ENCODE measurements at places on chromosomes 2 and 18. TPM values are rescaled to one million over a fixed set of nuclear protein-coding genes. Genes with fewer than 3 reads are reported as not detected.

The TEKT4 gene
- total RNA-seq: 0.30 TPM

The ARHGAP28 gene
- 19.2 TPM for total RNA-seq

The GALR1 gene
- 0.12 TPM for total RNA-seq

The IL18R1 gene
- total RNA-seq: 0.83 TPM

The L3MBTL4 gene
- 26.8 TPM for total RNA-seq

The EVX2 gene
- not detected for total RNA-seq

The LYG1 gene
- total RNA-seq: 0.99 TPM

The ACAA2 gene
- total RNA-seq: 43.1 TPM

The ABCB11 gene
- total RNA-seq: under 0.01 TPM

GRCh38 chr2:144377914-144378313 lies 142.0 kb downstream of the ZEB2 start:
- DNase-seq: no peak

GRCh38 chr2:102101849-102102635 lies 40.5 kb upstream of the IL1R1 start:
- DNase-seq: no peak

GRCh38 chr18:54032412-54032811 lies 192.1 kb downstream of the MBD2 start:
- no peak for DNase-seq

DNA sequence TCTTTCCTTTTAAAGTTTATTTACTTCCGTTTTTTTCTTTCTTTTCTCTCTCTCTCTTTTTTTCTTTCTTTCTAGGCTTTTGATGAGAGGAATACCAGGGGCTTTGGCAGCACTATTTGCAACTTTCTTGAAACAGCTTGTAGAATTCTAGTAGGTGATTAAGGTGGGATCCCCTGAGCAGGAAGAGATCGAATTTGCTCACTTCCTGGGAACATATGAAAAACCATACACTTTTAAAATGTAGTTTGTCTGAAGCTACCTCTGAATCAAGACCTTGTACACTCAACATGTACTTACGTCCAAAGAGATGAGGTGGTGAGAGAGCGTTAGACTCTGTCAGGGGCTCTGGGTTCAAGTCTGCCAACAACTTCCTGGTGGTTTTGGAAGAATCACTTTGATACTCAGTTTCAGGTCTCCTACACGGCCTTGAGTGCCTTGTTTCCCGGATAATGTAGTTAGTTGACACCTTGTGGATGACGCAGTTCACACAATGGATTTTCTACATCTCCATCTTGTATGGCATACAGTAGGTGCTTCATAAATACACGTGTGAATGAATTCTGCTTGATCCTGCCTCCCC lies 229.1 kb downstream of the MYCN start:
- DNase-seq: no peak

- DNase-seq: no peak
Measured at GRCh38 chr2:189312643-189313042, 128.6 kb upstream of the WDR75 start.

GRCh38 chr2:53913721-53914120 lies 54.0 kb upstream of the GPR75 start:
- no peak for DNase-seq

- no peak for DNase-seq
Measured at GRCh38 chr18:58501066-58501896, 127.6 kb downstream of the ALPK2 start.

DNA sequence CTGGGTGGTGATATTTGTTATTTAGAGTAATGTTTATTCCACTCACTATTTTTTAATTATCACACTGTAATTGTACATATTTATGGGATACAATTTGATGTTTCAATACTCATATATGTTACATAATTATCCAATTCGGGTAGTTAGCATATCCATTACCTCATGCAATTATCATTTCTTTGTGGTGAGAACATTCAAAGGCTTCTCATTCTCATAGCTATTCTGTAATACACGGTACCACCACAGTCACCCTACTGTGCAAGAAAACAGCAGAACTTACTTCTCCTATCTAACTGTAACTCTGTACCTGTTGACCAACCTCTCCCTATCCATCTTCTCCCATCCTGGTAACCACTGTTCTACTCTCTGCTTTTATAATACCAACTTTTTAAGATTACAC lies 4.6 kb downstream of the TBC1D8 start:
- no peak for DNase-seq

- DNase-seq: no peak
Measured at GRCh38 chr2:28484835-28485234, 11.0 kb upstream of the PLB1 start.

GRCh38 chr2:72153026-72153791 lies 5.5 kb upstream of the CYP26B1 start:
- DNase-seq: no peak

- no peak for DNase-seq
Measured at GRCh38 chr18:13914756-13915155, 580 bp downstream of the MC2R start.

GRCh38 chr2:208352644-208353567 lies 53.7 kb upstream of the PTH2R start:
- DNase-seq: no peak

GRCh38 chr18:29096079-29096770 lies 919.3 kb upstream of the CDH2 start:
- DNase-seq: no peak

DNA sequence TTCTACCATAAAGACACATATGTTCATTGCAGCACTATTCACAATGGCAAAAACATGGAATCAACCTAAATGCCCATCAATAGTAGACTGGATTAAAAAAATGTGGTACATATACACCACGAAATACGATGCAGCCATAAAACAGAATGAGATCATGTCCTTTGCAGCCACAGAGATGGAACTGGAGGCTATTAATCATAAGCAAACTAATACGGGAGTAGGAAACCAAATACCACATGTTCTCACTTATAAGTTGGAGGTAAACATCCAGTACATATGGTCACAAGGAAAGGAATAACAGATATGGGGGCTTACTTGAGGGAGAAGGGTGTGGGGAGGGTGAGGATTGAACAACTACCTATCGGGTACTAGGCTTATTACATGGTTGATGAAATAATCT lies 7.7 kb downstream of the HMSD start:
- no peak for DNase-seq

GRCh38 chr2:216636551-216637450 lies 3.6 kb downstream of the IGFBP2 start:
- no peak for DNase-seq

DNA sequence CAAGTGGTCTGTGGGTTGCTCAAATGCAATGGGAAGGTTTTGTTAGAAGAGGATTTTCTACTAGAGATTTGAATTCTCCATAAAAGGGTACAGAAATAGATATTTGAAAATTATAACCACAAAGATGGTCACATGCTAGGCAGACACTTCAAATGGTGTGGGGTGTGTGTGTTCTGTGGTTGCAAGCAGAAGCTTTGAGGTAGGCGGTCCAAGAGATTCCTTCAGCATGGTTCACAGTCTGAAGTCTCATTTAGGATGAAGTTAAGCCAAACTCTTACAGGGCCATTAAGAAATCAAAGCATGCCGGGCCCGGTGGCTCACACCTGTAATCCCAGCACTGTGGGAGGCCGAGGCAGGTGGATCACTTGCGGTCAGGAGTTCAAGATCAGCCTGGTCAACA lies 38.3 kb upstream of the RMDN2 start:
- no peak for DNase-seq

- DNase-seq: peak; percentile 46
Measured at GRCh38 chr2:102187496-102188150, 800 bp downstream of the IL1RL2 start.

DNA sequence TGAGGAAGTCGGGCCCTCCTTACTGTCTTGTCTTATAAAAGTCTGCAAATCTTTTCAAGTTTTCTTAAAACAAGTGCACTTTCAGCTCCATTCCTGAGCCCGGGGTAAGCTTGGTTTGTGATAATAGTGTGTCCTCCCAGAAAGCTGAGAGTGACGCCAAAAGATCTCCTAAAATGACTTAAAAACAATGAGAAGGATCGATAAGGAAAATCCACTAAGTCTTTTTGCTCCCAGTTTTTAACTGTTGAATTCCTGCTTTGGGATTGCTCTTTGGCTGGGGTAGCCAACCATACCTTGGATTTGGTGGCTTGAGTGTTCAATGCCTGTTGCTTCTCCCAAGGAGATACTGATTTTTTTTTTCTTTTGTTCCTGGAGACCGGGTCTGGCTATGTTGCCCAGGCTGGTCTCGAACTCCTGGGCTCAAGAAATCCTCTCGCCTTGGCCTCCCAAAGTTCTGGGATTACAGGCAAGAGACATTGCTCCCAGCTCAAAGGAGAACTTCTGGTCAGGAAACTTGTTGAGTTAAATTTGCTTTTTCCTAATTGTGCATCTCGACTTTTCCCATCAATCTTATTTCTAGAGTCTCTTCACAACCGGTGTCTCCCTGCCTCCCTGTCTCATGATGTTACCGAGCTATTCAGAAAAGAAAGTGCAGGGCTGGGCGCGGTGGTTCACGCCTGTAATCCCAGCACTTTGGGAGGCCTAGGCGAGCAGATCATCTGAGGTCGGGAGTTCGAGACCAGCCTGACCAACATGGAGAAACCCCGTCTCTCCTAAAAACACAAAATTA lies 3.0 kb downstream of the TGIF1 start:
- peak; percentile 12 for DNase-seq

DNA sequence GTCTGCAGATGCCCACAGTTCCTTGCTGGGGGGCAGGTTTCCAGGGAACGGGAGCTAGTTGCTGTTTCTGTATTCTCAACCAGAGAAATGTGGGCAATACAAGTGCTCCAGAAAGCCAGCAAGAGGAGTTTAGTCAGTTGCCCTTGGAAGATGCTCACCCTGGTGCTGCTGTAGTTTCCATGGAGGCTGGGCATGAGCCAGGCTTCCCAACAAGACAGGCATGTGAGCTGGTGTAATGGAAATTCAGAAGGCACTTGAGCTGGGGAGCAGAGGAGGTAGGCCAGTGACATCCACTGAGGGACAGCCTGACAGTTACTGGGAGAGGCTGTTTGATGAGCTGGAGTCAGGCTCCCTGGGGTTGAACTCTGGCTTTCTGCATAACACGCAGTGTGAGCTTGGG lies 7.7 kb downstream of the HK2 start:
- no peak for DNase-seq

- DNase-seq: no peak
Measured at GRCh38 chr2:145226901-145227300, 707.0 kb upstream of the ZEB2 start.

Measured in ovary (tissue), 10 donors.